ENCODE measurements at places on chromosomes 6 and 20. TPM values are rescaled to one million over a fixed set of nuclear protein-coding genes. Genes with fewer than 3 reads are reported as not detected.

The SLC35D3 gene
- not detected for total RNA-seq

The UBE2J1 gene
- 30.1 TPM for total RNA-seq

The SLC22A16 gene
- not detected for total RNA-seq

The FYN gene
- 154 TPM for total RNA-seq

DNA sequence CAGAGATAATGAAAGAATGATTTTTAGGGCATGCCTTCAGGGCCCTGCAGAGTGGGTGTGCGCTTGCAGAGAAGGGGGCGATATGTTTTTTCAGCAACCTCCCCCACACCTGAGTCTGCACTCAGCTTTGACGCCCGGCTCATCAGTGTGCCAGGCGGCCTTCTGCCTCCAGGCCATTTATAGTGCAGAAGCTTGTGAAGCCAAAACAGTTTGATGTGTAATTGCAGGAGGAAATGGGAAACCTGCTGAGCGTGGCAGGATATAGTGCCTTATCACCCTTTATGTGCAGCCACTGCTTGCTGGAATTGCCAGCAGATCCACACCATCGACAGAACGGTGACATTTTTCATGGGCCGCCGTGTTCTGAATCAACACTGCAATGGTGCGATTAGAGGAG, 178.2 kb downstream of the CDH4 start:
- no peak for DNase-seq

DNA sequence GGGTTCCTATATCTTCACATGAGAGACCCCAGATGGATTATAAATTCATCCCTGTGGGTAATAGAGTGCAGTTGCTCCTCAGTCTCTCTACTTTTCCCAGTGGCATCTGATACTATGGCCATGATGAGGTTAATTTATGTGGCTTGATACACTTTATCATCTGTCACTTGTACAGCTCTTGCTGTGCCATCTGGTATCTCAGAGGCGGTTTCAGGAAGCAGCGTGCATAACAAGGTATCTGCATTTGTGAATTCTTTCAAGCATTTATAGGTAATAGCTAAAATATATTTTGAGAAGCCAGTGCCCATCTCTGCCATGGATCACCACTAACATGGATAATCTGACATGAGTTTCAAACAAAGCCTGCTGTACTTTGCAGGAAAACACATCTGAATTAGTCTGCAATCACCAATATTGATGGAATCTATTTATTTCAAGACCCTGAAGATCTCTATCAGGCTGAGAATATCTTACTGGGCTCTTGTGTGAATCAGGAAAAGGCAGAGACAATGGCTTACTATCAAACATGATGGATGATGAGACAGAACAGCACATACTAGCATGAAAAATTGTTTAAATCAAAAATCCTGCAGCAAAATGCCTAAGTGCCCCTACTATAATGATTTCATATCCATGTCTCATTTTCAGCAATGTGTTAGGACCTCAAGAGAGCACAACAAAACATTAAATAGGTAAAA, 548.7 kb upstream of the MAP3K7 start:
- no peak for DNase-seq

DNA sequence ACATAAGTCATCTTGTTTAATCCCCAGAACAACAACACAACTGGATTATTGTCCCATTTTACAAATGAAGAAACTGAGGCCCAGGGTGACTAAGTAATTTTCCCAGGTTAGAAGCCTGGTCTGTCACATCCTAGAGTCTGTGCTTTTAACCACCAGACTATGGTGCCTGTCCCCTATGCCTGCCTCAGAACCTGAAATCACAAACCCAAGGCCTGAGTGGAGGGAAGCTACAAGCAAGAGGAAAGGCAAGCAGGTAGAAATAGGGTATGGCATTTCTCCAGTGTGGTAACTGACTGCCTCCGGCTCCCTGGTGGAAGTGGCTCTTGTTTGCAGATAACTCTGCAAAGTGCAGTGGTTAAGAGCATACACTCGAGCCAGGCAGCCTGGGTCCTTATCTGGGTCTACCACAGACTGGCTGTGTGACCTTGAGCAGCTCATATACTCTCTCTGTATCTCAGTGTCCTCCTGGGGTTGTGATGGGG, 2.5 kb downstream of the TMEM63B start:
- no peak for DNase-seq
